NCI-H1417 (cell line): ENCODE measurements at places on chromosomes 12 and 14.

DNA sequence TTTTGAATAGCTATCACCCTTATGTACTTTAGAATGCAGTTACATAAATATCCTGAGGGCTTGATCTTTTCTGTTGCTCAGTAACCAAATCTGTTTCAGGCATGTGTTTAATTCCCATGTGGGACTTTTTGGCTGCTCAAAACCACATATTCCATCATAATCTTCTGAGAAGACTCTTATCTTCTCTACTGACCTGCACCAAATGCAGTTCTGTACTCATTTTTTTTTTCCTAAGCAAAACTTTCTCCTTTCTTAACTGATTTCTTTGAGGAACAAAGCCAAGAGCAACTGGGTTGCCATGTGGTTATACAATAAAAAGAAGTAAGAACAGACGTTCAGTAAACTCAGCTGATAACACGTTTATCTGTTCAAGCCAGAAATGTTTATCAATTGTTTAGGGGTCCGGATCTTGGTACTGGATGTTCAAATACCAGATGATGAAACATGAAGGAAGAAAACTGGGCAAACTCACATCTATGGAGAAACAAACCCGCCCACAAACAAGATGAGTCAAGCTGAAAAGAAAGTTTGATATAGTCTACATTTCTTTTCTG is 50.1 kb downstream of the TMEM132C start:
- DNase-seq: no peak

DNA sequence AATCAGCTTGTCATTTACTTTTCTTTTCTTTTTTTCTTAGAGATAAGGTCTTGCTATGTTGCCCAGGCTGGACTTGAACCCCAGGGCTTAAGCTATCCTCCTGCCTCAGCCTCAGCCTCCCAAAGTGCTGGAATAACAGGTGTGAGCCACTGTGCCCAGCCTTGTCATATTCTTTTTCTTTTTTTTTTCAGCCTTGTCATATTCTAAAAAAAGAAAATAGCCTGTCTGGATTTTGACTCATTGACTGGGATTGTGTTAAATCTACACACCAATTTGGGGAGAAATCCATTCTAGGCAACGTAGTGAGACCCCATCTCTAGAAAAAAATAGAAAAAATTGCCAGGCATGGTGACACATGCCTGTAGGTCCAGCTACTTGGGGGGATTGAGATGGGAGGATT is 24.1 kb downstream of the ATP5MC2 start:
- no peak for DNase-seq

DNA sequence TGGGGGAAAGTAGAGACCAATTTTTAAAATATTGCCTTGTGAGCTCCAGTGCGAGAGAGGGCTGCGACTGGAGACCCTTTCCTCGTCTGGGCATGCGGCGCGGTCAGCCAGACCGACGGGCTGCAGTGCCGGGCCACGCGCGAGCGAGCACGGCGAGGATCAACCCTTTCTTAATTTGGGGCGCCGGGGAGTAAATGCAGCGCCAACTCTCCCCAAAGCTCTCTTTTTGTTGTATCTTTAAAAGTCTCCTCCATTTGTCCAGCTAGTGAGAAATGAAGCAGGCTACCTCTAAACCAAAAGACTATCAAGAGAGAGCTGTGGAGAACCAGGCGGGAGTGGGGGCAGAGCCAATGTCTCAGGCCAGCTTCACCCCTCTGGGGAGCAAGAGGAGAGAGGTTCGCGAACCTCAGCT is 1.4 kb downstream of the SIX1 start:
- peak; percentile 55 for DNase-seq

DNA sequence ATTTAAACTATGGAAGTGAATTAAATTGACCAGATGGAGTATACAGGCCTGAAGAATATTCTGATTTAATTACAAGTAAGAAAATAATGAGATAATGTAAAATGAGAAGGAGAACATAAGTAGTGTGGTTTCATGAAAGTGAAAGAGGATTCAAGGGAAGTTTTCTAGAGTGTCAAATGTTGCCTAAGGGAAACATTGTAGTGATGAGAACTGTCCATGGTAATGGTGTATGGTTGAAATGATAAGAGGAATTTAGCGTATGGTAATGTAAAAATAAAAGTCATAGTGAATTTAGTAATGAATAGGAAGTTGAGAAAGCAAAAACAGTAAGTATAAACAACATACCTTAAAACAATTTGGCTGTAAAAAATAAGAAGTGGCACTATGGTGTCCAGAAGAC is 1954.6 kb upstream of the FLRT2 start:
- DNase-seq: no peak

DNA sequence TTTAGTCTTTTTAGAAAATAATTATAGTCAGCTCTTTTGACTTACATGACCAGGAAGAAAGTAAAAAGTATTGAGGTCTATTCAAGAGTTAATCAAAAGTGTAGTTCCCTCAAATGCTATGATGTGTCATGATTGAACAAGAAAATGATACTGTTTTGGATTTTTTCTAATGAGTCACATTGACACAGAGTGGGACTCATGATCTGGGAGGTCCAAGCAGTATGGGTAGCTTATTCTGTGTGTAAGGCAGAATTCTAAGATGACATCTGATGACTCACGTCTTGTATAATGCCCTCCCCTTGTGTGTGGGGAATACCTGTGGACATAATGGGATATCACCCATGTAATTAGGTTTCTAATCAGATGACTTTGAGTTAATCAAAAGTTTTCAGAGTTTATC is 178.1 kb upstream of the DDHD1 start:
- no peak for DNase-seq

DNA sequence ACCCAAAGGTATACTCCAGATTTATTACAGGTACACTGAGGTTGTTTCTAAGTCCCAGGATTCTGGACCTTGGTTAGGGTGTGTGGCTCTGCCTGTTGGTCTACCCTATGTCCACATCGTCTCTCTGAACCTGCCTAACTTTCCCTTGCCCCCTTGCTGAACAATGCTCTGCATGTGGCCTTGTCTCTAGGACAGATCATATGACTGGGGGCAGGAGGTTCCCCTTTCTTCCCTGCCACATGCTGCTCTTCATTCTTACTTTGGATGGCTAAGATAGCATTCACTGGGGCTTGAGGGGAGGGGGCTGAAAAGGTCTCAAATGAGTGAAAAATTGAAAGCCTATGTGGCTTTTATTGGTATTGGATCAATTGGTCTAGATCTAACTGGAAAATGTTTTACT is 49.2 kb downstream of the MBIP start:
- no peak for DNase-seq

DNA sequence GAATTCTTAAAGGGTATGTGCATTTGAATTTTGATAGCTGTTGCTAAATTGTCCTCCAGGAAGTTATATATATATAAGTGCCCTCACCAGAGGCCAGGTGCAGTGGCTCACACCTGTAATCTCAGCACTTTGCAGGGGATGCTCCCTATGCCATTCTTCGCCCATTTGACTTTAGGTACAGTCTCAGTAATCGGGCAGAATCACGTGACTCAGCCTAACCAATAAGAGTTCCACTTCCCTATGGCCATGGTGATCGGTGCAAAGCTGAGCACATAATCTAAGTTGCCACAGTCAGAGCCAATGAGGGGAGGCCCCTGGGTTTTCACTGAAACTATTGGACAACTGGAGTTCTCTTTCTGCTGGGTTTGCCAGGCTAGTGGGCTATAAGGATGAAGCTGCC is 274.6 kb upstream of the TBX3 start:
- no peak for DNase-seq

DNA sequence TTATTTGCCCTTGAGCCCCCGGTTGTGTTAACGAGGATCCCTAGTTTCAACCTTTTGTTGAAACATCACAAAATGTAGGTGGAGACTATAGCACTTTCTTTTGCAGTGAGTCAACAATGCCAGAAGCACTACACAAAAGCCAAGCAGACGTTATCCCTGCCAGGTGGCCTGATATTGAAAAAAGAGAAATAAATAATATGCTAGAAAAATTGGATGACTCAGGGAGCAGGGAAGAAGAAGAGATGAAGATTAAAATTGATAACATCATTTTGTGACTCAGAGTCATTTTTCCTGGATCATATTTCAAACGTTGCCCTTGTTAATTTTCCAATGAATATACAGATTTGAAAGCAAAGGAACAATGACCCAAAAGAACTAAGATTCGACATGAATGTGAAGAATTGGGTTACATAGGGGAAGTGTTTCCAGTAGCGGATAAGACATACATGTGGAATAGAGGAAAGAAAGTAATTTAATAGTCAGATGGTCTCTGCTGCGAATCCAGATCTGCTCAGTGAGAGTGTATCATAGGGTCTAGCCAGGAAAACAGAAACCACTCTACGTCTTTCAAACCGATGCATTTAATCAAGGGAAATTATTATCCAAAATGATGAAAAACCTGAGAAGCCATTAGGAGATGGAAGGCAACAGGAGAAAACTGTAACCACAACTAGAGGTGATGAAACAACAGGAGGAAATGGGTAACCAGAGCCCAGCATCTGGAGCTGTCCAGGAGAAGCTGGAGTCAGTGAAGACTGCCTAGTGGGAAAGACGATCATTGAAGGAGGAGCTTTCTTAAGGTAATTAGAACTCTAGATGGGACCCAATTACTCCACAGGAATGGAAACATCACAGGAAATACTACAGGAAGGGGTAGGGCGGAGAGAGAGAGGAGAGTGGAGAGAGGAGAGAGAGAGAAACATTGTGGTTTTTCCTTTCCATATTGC is 57.9 kb downstream of the RERG start:
- no peak for DNase-seq

GRCh38 chr14:75126121-75126544 is 715 bp downstream of the NEK9 start:
- no peak for DNase-seq

GRCh38 chr12:100164153-100164704 is 21.6 kb upstream of the BLTP3B start:
- no peak for DNase-seq

DNA sequence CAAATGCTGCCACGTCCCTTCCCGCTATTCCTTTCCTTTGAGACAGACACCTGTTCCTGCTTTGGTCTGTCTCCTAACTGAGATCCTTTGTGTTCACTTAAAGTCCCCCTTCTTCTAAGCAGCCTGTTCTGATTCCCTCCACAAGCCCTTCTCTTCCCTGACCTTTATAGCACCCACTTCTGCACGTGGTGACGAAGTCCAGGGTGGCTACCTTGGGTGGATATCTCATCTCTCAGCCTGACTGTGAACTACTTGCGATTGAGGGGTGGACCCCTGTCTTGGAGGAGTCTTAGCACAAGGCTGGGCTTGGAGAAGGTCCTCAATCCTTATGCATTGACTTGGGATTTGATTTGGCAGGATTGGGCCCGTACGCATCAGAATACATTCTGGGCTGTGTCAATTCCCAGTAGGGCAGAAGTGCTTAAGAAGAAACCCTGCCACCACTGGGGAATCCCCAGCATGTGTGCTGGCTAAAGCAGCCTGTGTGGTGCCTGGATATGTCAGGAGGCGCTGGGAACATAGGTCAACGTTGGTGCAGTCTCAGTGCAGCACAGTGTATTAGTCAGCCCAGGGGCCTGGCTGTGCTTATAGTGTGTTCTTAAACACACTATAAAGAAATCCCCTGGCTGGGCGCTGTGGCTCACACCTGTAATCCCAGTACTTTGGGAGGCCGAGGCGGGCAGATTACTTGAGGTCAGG is 23.6 kb downstream of the KRT80 start:
- DNase-seq: no peak

- no peak for DNase-seq
Observed at GRCh38 chr12:47903151-47903611, 1.6 kb downstream of the VDR start.

DNA sequence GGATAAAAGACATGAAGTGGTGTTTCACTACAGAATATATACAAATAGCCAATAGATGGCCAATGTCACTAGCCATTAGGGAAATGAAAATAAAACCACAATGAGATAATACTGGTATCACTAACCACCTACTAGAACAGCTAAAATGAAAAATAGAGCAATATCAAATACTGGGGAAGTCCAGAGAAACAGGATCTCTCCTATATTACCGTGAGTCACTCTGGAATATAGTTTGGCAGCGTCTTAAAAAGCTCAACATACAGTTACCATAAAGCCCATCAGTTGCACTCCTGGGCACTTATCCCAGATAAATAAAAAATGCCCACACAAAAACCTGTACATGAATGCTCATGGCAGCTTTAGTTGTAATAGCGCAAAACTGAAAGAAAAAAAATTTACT is 101.7 kb downstream of the TMTC1 start:
- no peak for DNase-seq

DNA sequence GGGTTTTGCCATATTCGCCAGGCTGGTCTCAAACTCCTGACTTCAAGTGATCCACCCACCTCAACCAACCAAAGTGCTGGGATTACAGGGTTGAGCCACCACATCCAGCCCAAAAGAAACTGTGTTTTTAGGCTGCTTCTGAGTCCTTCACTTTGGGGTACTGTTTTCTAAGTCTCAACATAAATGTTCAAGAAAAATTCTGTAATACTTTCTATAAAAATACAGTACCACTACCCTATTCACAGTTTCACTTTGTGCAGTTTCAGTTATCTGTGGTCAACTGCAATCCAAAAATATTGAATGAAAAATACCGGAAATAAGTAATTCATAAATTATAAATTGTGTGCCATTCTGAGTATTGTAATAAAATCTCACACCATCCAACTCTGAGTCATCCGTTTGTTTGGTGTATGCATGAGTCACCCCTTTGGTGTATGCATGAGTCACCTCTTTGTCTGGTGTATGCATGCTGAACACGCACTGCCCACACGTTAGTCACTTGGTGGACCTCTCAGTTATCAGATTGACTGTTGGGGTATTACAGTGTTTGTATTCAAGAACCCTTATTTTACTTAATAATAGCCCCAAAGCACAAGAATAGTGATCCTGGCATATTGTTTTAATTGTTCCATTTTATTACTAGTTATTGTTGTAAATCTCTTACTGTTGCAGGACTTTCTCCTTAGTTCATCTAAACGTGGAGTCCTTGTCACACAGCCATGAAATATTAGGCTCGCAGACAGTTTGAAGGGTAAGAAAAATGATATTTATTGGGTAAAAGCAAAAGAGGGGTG is 190.2 kb downstream of the FSCB start:
- no peak for DNase-seq

DNA sequence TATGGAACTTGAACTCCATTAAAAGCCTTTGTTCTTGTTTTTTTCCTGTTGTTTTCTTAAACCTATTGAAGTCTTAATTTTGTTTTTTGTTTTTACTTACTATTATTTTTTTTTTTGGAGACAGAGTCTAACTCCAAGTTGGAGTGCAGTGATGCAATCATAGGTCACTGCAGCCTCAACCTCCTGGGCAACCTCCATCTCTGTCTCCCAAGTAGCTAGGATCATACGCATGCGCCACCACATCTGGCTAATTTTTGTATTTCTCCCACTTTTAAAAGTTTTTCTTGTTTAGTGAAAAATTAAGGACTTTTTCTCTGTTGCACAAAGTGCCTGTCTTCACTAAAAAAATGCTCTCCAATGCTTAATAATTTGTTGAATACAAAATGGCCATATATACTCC is 76.2 kb downstream of the SCN8A start:
- no peak for DNase-seq

- DNase-seq: no peak
Observed at GRCh38 chr14:35532783-35533356, 1.1 kb upstream of the INSM2 start.

- no peak for DNase-seq
Observed at GRCh38 chr14:44613061-44613712, 106.1 kb upstream of the FSCB start.
